ENCODE measurements at places on chromosomes 12 and 14.

GRCh38 chr12:1078002-1078401 lies 87.0 kb downstream of the ERC1 start:
- no peak overlapping the region for H3K4me3 ChIP-seq
- no peaks in the 10 kb centered on the region for H3K36me3 ChIP-seq
- no peaks in the 10 kb centered on the region for H3K4me1 ChIP-seq
- DNase-seq, result no peak

DNA sequence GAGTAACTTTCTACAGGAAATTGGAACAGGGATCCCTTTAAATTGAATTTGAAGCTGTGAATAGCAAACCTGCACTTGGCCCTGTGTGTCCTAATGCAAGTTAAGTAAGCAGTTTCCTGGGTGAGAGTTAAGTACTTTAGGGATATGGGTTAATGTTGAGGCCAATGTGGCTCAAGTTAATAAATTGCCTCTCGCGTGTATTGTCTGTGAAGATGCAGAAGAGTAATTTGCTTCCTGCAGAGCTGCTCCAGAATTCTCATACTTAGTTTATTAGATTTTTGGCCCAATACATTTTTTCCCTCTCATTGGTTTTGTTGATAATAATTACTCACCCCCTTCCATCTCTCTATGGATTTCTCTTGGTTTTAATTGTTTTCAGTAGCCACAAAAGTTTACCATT lies 86.5 kb downstream of the SLC25A47 start:
- H3K36me3 ChIP-seq, result no peaks in the 10 kb centered on the region
- DNase-seq, result no peak
- no peak overlapping the region for H3K4me3 ChIP-seq
- no peaks in the 10 kb centered on the region for H3K27me3 ChIP-seq
- H3K4me1 ChIP-seq, result peaks cover 17% of the 10 kb centered on the region

GRCh38 chr14:83372271-83372670 lies 1838.6 kb upstream of the SEL1L start:
- H3K36me3 ChIP-seq, result no peaks in the 10 kb centered on the region
- no peaks in the 10 kb centered on the region for H3K27me3 ChIP-seq
- H3K4me1 ChIP-seq, result no peaks in the 10 kb centered on the region

DNA sequence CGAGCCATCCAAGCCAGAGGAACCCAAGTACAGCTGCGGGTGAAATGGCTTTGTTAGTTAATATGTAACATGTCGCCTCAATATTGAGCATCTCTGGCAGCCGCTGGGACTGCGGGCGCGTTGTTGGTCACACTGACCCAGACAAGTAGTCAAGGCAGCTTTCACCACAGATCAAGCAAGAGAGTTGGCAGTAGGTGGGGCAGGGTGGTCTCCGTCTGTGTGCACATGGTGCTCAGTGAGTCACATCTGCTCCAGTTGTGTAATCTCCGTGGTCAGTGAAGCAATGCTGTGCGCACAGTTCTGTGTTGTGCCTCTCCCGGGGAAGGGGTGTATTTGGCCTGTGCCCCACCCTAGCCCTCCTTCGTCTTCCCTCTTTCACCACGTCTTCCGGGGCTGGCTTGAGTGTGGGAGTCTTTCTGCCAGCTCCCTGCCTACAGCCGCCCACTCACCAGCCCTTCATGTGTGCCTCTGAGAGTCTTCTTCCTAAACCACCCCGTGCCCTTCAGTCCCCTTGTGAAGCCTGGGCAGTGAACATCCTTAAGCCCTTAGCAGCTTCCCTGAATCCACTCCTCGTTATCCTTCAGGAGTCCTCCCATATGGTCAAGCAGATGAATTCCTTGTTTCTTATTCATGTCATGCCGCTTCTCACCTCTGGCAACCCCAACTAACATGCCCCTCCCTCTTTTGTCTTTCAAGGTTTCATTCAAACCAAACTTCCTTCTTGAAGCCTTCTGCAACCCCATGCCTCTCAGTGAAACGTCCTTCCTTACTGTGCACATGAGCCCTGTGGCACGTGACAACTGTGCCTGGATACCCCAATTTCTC lies 242.1 kb downstream of the CACNA1C start:
- no peaks in the 10 kb centered on the region for H3K27me3 ChIP-seq
- no peak overlapping the region for H3K4me3 ChIP-seq
- H3K36me3 ChIP-seq, result no peaks in the 10 kb centered on the region
- DNase-seq, result no peak

DNA sequence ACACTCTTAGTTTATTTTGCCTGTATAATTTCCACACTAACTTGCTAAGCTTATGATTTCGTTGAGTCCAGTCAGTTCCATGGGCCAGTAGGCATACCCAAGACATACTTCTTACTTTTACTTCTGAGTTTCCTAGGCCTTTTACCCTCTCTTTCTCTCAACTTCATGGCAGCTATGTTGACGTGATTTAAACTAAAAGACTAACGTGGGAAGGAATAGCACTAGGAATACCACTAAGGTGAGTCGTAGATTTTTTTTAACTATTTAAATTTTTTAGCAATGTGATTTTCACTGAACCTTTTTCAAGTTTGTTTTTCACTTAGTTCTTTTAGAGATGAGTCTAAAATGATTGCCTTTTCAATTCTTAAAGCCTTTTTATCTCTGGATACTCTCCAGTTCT lies 793.5 kb upstream of the NOVA1 start:
- H3K4me1 ChIP-seq, result no peaks in the 10 kb centered on the region
- DNase-seq, result no peak
- H3K36me3 ChIP-seq, result no peaks in the 10 kb centered on the region

GRCh38 chr12:116876151-116876869 lies 4.9 kb downstream of the HRK start:
- no peak overlapping the region for H3K4me3 ChIP-seq
- no peaks in the 10 kb centered on the region for H3K36me3 ChIP-seq
- H3K27me3 ChIP-seq, result peaks cover 26% of the 10 kb centered on the region
- no peak for DNase-seq
- H3K27ac ChIP-seq, result no peak overlapping the region

GRCh38 chr14:77318006-77318553 lies 2.6 kb downstream of the POMT2 start:
- no peaks in the 10 kb centered on the region for H3K36me3 ChIP-seq
- no peak overlapping the region for H3K4me3 ChIP-seq
- H3K27me3 ChIP-seq, result no peaks in the 10 kb centered on the region
- H3K27ac ChIP-seq, result no peak overlapping the region
- H3K4me1 ChIP-seq, result no peaks in the 10 kb centered on the region
- DNase-seq, result no peak

DNA sequence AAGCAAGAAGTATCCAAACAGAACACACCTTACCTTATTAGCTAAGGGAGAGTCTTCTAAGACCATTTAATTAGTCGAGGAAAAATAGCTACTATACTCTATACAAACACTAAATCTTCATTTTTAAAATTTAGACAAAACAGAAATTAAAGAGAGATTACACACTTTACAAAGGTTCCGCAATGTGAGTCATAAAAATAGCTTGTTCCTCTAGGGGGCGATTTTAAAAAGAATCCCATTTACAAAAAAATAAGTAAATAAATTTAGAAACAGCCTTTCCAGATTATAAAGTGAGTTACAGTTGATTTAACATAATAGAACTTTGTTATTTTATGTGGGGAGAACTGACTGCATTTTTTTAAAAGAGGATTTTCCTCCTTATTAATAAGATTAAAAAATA lies 201.6 kb downstream of the PAX9 start:
- no peak overlapping the region for H3K27ac ChIP-seq
- H3K4me1 ChIP-seq, result no peaks in the 10 kb centered on the region
- no peaks in the 10 kb centered on the region for H3K36me3 ChIP-seq
- no peak overlapping the region for H3K4me3 ChIP-seq
- no peak for DNase-seq

DNA sequence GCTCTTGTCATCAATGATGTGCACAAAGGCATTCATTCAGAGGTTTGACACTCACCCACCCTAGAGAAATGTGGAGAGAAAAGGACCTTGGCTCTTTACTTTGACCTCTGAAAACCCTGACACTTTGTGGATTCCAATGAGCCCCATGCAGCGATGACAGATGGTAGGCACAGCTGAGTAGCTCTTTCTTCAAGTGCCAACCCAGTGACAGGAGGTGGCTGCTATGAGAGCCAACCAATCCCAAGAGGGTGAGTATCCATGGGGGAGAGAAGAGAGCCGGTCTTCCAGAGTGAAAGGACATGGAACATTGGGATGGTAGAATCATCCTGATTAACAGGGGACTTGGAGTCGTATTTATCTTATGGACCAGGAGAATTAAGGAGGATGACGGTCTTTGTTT lies 17.8 kb downstream of the SLC8A3 start:
- no peak overlapping the region for H3K27ac ChIP-seq
- H3K27me3 ChIP-seq, result no peaks in the 10 kb centered on the region
- no peaks in the 10 kb centered on the region for H3K4me1 ChIP-seq

- no peak overlapping the region for H3K4me3 ChIP-seq
- H3K4me1 ChIP-seq, result peaks cover 9% of the 10 kb centered on the region
- peak; percentile 4 for DNase-seq
- H3K36me3 ChIP-seq, result no peaks in the 10 kb centered on the region
- no peak overlapping the region for H3K27ac ChIP-seq
Measured at GRCh38 chr12:131511391-131511802, 199.5 kb upstream of the SFSWAP start.

DNA sequence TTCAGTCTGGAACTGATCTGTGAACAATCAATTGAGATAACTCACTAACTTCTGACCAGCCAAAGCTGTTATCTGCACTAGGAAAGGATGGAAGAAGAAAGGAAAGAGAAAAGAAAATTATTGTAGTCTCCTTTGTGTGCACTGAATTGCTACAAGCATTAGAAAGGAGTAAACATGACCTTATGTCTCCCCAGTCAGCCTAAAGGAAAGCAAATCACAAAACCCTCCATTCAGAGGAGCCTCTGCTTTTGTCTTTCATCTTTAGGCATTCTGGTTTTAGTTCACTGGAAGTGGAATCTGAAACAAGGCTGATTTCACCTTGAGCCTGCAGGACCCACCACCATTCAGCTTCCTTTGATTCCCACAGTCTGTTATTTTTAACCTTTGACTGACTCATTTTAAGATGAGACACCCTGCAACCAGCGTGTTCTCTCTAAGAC lies 26.0 kb downstream of the TBX3 start:
- no peaks in the 10 kb centered on the region for H3K36me3 ChIP-seq
- no peak for DNase-seq
- H3K27ac ChIP-seq, result no peak overlapping the region
- no peaks in the 10 kb centered on the region for H3K4me1 ChIP-seq
- no peak overlapping the region for H3K4me3 ChIP-seq

- no peak overlapping the region for H3K27ac ChIP-seq
- DNase-seq, result no peak
- no peaks in the 10 kb centered on the region for H3K36me3 ChIP-seq
- H3K27me3 ChIP-seq, result no peaks in the 10 kb centered on the region
- no peak overlapping the region for H3K4me3 ChIP-seq
Measured at GRCh38 chr12:4221258-4221620, 52.3 kb upstream of the CCND2 start.

DNA sequence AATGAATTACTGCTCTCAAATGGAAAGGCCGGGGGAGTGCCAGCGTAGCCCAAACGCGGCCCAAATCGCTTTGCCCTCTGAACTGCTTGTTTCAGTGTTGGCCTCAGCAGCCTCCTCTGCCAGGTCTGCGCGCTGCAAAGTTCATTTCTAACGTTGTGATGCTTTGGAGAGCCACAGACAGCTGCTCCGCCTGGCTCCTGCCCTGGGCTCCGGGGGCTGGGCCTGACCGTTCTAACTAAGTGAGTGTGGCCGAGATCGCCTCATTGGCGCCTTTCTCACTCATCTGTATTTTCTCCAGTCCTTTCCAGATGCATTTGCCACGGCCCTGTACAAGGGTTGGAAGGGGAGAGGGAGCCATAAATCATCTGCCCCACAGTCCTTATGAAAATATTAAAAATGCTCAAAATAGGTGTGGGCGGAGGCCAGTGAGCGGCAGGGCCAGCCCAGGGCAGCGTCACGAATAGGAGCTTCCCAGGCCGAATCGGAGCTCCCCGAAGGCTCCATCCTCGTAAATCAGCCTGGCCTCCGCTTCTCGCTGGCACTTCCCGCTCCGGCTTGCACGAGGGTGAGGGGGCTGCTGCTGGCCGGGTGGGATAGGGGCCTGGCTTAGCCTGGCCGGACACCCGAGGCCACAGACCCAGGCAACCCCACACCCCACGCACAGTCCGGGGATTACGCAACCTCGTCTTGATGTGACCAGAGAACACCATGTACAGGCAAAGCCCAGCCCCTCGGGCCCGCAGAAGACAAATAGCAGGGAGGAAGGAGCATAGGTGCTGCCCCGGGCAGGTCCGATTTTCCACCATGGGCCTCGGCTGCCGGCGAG lies 196.6 kb upstream of the DIO3 start:
- no peaks in the 10 kb centered on the region for H3K36me3 ChIP-seq
- no peaks in the 10 kb centered on the region for H3K4me1 ChIP-seq
- H3K27me3 ChIP-seq, result no peaks in the 10 kb centered on the region
- H3K4me3 ChIP-seq, result no peak overlapping the region
- DNase-seq, result no peak

- no peak for DNase-seq
- H3K4me3 ChIP-seq, result no peak overlapping the region
- H3K27ac ChIP-seq, result no peak overlapping the region
- no peaks in the 10 kb centered on the region for H3K4me1 ChIP-seq
Measured at GRCh38 chr12:24643120-24644119, 305.5 kb downstream of the BCAT1 start.

- no peak for DNase-seq
- H3K4me1 ChIP-seq, result peaks cover 25% of the 10 kb centered on the region
- H3K27me3 ChIP-seq, result no peaks in the 10 kb centered on the region
Measured at GRCh38 chr12:122886851-122887818, 8.8 kb downstream of the VPS37B start.
